Hematopoietic multipotent progenitor cell treated with erythropoietin and hydrocortisone succinate and interleukin-3 and kit ligand, for 6 days (in vitro differentiated cells): ENCODE measurements at places on chromosomes 13 and 19.

- DNase-seq, result no peak
These were observed 109.2 kb downstream of the PCDH17 start for GRCh38 chr13:57740719-57741118.

DNA sequence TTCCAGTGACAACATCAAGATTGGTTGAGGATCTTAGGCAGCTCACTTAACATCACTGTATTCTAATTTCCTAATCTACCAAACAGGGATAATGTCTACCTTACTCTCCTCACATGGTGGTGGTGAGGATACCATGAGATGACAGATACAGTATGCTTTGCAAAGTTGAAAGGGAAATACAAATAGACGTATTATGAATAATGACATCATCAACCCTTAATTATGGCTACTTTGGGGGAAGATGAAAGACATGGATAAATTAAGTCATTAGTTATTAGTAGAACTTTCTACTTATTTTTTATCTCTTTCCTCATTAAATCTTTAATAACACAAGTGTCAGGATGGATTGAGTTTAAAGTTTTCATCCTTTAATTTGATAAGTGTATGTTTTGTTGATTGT lies 532.5 kb downstream of the KLF12 start:
- no peak for DNase-seq

GRCh38 chr19:38693380-38694223 lies 46.2 kb downstream of the ACTN4 start:
- peak; percentile 86 for DNase-seq

GRCh38 chr19:33639035-33639681 lies 17.4 kb downstream of the CHST8 start:
- no peak for DNase-seq

GRCh38 chr13:81302125-81302524 lies 961.2 kb upstream of the SPRY2 start:
- no peak for DNase-seq

GRCh38 chr13:46327246-46327645 lies 59.8 kb downstream of the RUBCNL start:
- DNase-seq, result no peak

- peak; percentile 62 for DNase-seq
These were observed 509 bp downstream of the TPP2 start for GRCh38 chr13:102597029-102597961.

- peak; percentile 69 for DNase-seq
These were observed 15.8 kb downstream of the GPR180 start for GRCh38 chr13:94617389-94618000.

DNA sequence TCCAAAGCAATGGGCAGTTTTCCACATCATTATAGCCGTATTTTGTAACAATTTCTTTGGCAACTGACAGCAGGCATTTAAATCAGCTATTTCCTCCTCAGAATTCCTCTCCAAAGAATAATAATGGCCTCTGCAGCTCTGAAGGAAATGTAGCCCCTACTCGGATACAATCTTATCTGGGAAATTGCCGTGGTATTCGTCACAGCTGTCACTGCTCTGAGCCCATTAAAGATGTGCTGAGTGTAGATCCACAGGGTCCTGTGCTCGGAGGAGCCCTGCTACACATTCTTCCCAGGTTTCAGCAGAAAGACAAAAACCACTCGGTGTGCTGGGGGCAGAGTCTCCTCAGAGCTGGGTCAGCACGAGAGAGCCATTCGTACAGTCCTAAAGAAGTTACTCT lies 33.1 kb downstream of the MZT1 start:
- no peak for DNase-seq

- peak; percentile 34 for DNase-seq
These were observed 70.2 kb upstream of the ZDHHC20 start for GRCh38 chr13:21529146-21529893.

DNA sequence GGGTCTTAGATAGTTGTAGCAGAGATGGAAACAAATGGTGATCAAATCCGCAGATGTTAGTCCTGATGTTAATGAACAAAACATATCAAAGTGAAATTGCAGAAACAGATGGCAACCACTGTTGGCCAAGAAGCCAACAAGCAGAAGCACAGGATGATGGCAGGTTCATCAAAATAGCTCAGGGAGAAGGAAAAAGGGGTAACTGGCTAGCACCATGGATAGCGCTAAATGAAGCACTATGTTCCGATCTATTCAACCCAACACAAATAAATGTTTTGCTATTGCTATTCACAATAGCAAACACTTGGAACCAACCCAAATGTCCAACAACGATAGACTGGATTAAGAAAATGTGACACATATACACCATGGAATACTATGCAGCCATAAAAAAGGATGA lies 413.7 kb downstream of the FGF14 start:
- no peak for DNase-seq

GRCh38 chr13:93262729-93263345 lies 36.2 kb downstream of the GPC6 start:
- no peak for DNase-seq

DNA sequence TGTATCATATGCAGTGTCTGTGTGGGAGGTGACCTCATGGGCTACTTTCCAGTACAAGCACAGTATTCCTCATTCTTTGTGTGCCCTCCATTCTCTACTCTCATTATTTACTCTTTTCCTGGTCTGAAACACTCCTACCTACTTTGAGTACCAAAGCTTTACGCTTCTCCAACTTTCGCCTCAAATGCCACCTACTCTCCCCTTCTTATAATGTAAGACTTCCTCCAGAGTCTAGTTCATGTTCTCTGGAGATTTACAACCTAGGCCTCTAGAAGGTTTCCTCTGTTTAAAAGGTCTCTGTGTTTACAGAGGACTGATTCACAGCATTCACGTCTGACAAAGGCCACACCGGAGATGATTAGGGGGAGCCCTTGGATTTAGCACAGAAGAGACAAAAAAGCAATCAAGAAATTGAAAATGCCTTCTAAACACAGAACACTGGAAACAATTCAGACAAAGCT lies 302.0 kb downstream of the KLF12 start:
- no peak for DNase-seq

GRCh38 chr13:112078216-112078615 lies 11.3 kb downstream of the SOX1 start:
- DNase-seq, result no peak

DNA sequence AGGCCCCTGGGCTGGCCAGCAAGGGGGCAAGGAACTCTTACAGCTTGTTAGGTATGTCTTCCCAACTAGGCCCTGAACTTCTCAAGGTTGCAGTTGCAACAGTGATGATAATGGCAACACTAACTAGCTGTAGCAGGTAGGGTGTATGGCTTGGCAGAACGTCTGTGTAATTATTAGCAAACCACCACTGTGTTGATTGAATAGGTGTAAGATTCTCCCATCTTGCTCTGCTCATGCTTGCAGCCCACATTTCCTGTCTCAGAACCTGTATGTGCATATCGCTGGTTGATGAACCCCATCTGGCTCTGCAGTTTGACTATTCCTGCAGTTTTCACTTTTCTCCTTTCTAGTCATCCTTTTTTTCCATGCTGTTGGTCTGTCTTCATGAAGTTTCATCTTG lies 178.8 kb downstream of the KATNAL1 start:
- no peak for DNase-seq

DNA sequence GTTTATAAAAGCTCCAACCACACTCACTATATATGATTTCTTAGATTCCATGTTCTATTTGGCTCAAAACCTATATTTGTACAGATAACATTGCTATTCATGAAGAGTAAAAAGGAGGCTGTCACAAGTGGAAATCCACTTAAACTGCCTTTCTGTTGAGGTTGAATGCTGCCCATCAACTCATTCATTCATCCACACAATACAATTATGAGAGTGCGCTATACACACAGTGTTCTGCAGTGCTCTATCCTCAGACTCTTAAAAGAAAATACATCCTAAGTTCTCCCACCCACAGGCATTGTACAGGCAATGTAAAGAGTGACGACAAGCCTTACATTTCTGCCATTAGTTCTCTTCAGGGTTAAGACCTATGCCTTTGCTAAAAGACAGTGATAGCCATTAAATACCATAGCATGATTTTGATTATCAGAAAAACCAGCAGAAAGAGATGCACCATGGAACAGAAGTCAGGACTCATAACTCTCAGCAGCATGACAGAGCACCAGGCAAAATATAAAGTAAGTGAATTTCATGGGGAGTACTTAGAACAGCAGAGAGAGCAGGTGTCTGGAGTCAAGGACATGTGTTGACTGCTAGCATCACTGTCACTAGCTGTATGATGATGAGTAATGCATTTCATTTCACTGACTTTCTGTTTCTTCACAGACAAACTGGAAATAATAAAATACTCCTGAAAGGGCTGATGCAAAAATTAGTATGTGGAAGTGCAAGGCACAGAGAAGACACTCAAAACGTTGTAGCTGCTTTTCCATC lies 218.0 kb downstream of the RBM26 start:
- DNase-seq, result no peak

GRCh38 chr19:30029721-30030510 lies 87.9 kb downstream of the URI1 start:
- DNase-seq, result no peak

- no peak for DNase-seq
These were observed 2.1 kb upstream of the VWA8 start for GRCh38 chr13:41962994-41963393.

DNA sequence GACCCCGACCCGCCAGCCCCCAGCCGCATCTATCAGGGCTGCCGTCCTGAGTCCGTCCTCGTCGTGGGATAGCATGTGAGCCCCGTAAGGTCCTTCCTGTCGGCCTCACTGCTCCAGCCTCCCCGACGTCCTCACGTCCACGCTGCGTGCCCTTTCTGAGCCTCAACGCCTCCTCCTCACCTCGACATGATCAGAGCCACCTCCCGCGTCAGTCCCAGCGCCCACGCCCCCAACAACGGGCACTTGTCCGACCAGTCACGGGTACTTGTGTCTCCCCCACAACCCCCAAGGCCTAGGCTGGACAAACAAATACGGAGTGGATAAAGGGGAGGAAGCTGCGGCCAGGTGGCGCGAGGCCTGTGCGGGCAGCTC lies 665 bp downstream of the ZNF497 start:
- peak; percentile 79 for DNase-seq

GRCh38 chr13:51222037-51222685 lies at the start of gene FAM124A:
FAM124A (plus strand) TSS chr13:51222398; CDS start chr13:51222502, 104 bp downstream.
- peak; percentile 68 for DNase-seq

DNA sequence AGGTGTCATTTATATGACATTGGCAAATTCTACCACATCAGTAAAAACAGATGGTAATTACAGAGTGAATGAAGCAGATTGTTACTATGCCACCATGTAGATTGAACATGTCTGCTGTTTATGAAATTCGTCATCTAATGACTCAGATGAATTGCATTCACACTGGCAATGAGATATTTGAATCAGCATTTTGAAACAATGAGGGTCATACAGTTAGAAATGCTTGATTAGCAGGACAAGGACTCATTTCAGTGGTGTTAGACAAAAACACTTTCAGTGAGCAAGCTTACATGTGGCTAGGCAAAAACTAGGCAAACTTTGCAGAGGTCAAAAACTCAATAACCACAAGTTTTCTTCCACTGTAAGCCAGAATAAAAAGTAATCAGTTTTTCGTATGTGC lies 1165.0 kb downstream of the SLITRK1 start:
- no peak for DNase-seq
